ENCODE measurements at places on chromosomes 6 and 20. TPM values are rescaled to one million over a fixed set of nuclear protein-coding genes. Genes with fewer than 3 reads are reported as not detected.

Gene OGFR
- total RNA-seq = 29.1 TPM

Gene ELOVL2
- 0.05 TPM for total RNA-seq

Gene ABHD16B
- not detected for total RNA-seq

Gene NKAPL
- total RNA-seq = not detected

Data from myocyte (in vitro differentiated cells).